NCI-H1105 treated with DMSO at 0.1 percent for 48 hours (cell line): ENCODE measurements at places on chromosomes 2 and 18.

DNA sequence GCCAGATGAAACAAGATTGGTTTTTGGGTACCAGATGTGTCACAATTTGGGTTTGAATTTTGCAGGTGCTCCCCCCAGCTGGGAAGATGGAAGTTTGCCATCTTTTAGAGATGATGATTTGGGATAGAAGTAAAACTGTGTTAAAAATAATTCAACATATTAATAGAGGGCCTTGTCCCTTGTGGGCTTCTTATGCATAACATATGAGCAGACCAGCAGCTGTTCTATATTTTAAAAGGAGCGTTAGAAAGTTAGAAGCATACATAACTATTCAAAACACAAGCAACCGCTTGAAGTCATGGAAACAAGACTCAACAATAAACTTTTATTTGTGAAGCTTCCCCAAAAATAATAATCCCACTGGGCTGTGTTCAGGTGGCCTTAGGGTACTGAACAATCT lies 62.8 kb downstream of the EFEMP1 start:
- DNase-seq = no peak

- no peak for DNase-seq
Measured at GRCh38 chr18:69691008-69691760, 256.5 kb downstream of the CD226 start.

GRCh38 chr2:150882751-150883612 lies 378.7 kb downstream of the RBM43 start:
- DNase-seq = no peak

GRCh38 chr18:12061685-12062084 lies 32.0 kb upstream of the ANKRD62 start:
- no peak for DNase-seq
